ENCODE measurements at places on chromosomes 7 and 10.

GRCh38 chr7:97269741-97270140 lies 152.2 kb downstream of the SDHAF3 start:
- no peak overlapping the region for H3K27ac ChIP-seq
- no peaks in the 10 kb centered on the region for H3K4me1 ChIP-seq
- DNase-seq, result no peak
- no peaks in the 10 kb centered on the region for H3K27me3 ChIP-seq

GRCh38 chr7:106848851-106849442 lies 16.1 kb upstream of the PIK3CG start:
- no peaks in the 10 kb centered on the region for H3K27me3 ChIP-seq
- H3K36me3 ChIP-seq, result no peaks in the 10 kb centered on the region
- DNase-seq, result peak; percentile 22
- no peak overlapping the region for H3K4me3 ChIP-seq
- no peak overlapping the region for H3K27ac ChIP-seq

GRCh38 chr10:89295597-89295996 lies 6.2 kb upstream of the IFIT2 start:
- no peak overlapping the region for H3K4me3 ChIP-seq
- no peaks in the 10 kb centered on the region for H3K27me3 ChIP-seq
- H3K4me1 ChIP-seq, result no peaks in the 10 kb centered on the region
- DNase-seq, result peak; percentile 81
- H3K36me3 ChIP-seq, result no peaks in the 10 kb centered on the region
- H3K27ac ChIP-seq, result no peak overlapping the region

- peaks cover 7% of the 10 kb centered on the region for H3K4me1 ChIP-seq
- peaks cover 44% of the 10 kb centered on the region for H3K36me3 ChIP-seq
- H3K4me3 ChIP-seq, result no peak overlapping the region
- H3K27ac ChIP-seq, result no peak overlapping the region
- no peak for DNase-seq
- H3K27me3 ChIP-seq, result no peaks in the 10 kb centered on the region
Measured at GRCh38 chr7:157267516-157267915, 69.3 kb upstream of the DNAJB6 start.

Data from trophoblast cell (in vitro differentiated cells and primary cell).